ENCODE measurements at places on chromosomes 13 and 19.

GRCh38 chr13:104854007-104854406 lies 1681.5 kb downstream of the EFNB2 start:
- DNase-seq, result no peak

- no peak for DNase-seq
These were observed 42.9 kb upstream of the ZNF14 start for GRCh38 chr19:19775891-19776205.

DNA sequence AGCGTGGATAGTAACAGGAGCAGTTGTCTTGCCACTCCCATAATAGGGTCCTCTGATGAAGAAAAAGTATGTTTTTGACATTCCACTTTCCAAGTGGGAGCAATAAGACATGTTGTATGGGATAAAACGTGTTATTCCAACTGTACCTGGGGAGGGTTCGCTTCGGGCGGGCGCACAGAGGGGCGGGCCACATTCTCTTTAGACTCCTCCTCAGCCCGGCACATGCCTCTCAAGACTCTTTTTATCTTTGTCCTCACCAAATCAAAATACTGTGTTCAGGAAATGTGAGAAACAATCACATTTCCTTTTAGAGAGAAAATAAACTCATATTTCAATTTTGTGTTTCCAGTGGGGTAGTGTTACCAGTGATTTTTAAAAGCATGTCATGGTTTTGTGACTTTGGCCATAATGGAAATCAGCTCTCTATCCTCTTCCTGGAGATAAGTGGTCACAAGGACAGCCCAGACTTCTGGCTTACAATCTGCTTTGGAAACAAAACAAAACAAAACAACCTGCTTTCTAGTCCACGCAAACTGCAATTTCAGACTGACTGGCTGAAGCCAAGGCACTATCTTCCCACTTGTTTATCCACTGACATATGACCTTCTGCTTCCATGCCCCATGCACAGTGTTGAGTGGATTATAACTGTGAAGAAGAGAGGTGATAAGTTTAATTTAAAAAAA lies 276.1 kb downstream of the NALCN start:
- no peak for DNase-seq

GRCh38 chr13:66663711-66664110 lies 566.4 kb downstream of the PCDH9 start:
- DNase-seq, result no peak

- no peak for DNase-seq
These were observed 311.3 kb downstream of the KLF5 start for GRCh38 chr13:73370066-73370465.

DNA sequence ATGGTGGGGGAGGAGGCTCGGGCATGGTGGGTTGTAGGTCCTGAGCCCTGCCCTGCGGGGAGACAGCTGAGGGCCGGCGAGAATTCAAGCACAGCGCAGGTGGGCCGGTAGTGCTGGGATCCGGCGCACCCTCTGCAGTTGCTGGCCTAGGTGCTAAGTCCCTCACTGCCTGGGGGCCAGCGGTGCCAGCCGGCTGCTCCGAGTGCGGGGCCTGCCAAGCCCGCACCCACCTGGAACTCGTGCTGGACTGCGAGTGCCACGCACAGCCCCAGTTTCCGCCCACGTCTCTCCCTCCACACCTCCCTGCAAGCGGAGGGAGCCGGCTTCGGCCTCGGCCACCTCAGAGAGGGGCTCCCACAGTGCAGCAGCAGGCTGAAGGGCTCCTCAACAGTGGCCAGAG lies 33.7 kb downstream of the EEF1AKMT1 start:
- no peak for DNase-seq

- no peak for DNase-seq
These were observed 18.6 kb downstream of the PEPD start for GRCh38 chr19:33503030-33503429.

GRCh38 chr19:3171894-3172672 lies 6.5 kb upstream of the S1PR4 start:
- no peak for DNase-seq

DNA sequence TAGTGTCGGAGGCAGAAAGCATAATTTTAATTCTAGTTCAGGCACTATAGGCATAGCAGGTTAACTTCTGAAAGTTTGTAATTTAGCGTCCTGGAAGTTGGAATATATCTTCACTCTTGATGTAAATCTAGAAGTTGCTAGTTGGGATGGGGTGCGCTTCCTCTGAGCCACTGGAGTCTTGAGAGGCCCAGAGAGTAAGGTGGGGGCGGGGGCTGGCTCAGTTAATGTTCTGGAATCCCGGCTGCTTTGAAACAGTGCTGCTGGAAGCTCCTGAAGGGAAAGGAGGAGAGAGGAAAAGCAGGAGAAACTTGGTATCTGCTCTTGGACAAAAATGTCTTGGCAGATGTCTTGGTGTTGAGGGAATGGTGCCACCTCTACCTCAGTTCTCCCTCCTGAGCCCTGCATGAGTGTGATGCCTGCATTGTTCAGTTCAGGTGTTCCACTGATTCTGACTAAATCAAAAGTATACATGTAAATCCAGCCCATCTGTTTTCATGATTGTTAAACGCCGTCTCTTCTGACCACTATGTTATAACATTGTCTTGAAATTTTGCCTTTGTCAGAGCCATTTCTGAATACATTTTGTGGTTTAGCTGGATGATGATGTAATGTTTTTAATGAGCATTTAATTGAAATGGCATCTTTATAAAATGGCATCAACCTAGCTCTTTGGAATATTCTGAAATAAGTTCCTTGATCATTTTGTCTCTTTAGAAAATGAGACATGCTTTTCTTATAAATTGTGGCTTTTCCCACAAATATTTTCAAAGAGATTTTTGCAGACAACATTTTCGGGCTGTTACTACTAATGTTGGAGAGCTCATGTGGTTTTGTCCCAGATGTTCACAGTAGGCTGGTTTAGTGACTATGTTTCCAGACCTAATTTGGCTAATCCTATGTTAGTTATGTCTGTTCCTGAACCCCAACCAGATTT lies 202.7 kb downstream of the SHISA2 start:
- DNase-seq, result no peak

DNA sequence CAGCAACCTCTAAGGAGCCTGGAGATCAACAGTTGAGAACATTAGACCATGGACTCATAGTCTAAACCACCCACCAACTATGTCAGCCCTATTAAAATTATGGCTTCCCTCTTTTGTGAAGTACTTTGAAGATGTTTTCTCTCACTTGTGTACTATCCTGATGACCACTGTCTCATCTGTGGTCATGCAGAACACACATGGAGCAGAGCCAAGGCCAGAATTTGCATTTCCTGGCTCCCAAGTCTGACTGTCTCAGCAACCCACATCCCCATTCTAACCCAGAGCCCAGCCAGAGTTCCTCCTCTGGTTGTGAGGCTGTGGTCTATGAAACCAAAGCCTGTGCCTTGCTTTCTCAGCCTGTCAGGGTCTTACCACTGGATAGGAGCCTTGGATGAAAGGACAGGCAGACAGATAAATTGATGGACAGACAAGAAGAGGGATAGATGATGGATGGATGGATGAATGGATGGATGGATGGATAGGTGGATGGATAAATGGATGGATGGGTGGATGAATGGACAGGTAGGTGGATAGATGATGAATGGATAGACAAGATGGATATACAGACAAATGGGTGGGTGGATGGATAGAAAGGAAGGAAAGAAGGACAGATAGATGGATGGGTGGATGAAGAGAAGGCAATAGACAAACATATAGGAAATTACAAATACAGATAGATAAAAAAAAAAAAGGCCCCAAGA lies 35.4 kb downstream of the ZNF557 start:
- DNase-seq, result no peak

GRCh38 chr19:34713262-34713637 lies 20.8 kb upstream of the ZNF181 start:
- DNase-seq, result no peak

DNA sequence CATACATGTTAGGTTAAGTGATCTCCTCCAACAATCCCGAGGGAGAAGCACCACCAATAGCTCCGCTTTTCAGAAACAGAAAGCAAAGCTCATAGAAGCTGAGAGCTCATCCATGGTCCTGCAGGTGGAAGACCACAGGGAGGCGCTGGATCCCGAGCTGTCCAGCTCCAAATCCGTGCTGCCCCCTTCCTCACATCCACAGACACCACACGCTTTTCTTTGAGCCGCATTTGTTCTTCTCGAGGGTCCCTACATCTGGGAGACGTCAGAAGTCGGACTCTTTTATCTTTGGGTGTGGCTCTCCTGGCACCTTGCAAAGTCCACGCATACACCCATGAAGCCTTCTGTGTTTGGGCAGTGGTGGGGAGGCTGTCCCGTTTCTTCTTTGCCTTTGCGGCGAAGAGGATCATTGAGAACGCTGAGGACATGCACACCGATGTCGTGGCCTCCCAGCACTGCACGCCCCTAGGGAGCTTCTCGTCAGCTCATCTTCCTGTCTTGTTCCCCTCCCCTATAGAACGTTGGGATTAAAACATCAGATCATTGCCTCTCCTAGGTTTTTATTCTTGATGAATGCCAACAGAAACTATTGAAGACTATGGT lies 184.8 kb downstream of the TEX29 start:
- DNase-seq, result no peak

GRCh38 chr19:33767898-33768413 lies 28.7 kb upstream of the KCTD15 start:
- no peak for DNase-seq

DNA sequence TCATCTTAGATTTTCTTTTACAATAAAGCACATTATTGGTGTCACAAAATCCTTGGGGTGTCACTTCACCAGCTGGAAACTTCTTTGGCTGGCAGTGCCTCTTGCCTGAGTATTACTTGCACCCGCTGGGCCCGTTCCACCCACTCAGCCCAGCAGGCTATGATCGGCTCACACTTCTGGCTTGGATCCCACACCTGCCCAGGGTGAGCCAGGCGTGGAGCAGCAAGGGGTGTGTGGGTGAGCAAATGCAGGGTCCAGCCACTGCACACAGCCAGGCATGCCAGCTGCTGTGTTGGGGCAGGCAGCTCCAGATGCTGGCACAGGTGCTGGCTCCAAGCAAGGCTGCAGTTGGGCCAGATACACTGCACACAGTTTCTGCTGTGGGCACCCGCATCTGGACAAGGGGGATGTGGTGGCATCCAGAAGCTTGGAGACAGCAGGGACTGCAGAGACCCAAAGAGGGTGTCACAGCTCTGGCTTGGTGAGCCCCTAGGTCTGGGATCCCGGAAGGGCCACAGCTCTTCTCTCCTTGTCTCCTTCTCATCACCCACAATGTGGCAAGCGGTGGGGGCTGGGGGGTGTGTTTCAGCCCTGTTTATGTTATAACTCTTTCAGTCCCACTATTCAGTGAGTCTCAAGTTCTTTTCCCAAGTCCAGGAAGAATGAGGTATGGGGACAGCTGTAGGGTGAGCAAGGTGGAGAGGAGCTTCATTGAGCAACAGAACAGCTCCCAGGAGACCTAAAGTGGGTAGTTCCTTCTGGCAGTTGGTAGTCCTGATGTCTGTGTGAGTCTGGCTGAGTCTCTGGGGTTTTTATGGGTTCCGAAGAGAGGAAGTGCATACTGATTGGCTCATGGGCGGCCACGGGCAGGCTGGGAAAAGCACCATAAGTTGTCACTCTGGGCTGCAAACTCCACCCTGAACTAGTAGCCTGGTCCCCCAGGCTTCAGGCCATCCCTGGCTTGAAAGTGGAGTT lies 25.3 kb upstream of the TBC1D4 start:
- no peak for DNase-seq

All from NCI-H2107 (cell line).